ENCODE measurements at places on chromosomes 2 and 18.

DNA sequence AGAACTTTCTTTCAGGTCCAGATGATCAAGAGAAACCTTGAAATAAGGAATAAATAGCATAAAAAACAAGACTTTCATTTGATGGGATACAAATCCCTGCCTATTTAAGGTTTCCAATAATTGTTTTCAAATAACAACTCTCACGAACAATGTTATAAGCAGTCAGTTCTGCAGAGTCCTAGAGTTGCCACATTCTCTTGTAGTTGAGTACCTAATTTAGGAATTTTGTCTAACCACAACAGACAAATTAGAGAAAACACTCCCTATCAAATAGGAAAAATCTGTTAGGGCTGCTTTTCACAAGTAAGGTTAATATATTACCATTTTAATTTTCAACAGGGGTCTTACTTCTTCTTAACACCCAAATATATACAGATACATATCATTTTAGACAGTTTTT is 130.1 kb upstream of the CDH20 start:
- DNase-seq = no peak

DNA sequence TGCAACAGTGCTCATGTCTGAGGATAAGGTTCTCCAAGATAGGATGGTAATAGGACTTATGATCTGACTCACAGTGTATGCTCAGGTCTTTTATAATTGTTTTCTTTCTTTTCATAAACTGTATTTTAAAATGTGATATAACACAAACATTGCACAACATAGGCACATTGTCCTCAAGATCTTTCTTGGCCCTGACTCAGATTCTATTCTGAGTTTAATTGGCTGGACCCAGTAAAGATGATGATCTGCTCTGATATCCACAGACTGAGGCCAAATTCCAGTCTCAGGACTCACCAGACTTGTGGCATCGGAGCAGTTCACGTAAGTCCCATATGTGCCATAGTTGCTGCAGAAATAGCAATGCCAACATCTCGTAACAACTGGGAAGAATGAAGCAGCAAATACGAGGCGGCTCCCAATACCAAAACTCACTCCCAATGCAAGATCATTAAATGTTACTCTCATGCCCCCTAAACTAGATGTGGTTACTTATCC is 448.9 kb upstream of the SLC14A2 start:
- DNase-seq = no peak

GRCh38 chr18:48589797-48590519 is 51.1 kb downstream of the CTIF start:
- no peak for DNase-seq

GRCh38 chr2:200862532-200863000 is 1.9 kb downstream of the CLK1 start:
- peak; percentile 47 for DNase-seq

DNA sequence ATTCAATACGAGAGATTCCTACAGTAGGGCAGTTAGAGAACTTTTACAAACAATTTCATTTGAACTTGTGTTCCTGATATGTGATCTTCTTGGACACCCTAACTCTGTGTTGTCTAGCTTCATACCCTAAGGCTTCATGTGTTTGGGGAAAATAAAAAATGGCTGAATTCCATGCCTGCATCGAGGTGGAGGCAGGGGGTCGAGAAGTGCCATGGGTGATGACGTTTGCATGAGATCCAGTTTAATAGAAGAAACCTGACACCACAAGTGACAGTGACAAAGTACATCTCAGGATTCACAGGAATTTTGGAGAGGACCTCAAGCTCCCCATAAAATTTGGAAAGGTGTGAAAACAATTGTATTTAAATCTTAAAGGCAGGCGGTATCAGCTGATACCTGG is 169.2 kb upstream of the NABP1 start:
- no peak for DNase-seq

DNA sequence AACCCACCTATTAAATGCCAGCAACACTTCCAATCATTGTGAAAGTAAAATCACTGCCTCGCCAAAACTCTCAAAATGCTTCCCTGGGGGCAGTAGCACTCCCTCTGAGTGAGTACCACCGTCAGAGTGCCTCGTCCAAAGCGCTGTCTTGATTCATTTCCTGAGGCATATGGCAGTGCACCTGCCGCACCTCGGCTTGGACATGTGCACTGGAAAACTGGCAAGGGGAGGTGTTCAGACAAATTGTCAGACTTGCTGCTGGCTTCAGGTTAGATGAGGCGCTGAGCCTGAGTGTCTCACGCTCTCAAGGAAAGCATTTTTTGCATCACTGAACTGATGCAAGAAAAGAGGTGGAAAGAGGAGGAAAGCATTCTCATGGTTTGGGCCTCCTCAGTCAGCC is 132.8 kb downstream of the ATL2 start:
- peak; percentile 83 for DNase-seq

- no peak for DNase-seq
These were observed 93.8 kb downstream of the ARL4C start for GRCh38 chr2:234403074-234403473.

- DNase-seq = no peak
These were observed 349.8 kb downstream of the LPIN1 start for GRCh38 chr2:12096051-12096787.

DNA sequence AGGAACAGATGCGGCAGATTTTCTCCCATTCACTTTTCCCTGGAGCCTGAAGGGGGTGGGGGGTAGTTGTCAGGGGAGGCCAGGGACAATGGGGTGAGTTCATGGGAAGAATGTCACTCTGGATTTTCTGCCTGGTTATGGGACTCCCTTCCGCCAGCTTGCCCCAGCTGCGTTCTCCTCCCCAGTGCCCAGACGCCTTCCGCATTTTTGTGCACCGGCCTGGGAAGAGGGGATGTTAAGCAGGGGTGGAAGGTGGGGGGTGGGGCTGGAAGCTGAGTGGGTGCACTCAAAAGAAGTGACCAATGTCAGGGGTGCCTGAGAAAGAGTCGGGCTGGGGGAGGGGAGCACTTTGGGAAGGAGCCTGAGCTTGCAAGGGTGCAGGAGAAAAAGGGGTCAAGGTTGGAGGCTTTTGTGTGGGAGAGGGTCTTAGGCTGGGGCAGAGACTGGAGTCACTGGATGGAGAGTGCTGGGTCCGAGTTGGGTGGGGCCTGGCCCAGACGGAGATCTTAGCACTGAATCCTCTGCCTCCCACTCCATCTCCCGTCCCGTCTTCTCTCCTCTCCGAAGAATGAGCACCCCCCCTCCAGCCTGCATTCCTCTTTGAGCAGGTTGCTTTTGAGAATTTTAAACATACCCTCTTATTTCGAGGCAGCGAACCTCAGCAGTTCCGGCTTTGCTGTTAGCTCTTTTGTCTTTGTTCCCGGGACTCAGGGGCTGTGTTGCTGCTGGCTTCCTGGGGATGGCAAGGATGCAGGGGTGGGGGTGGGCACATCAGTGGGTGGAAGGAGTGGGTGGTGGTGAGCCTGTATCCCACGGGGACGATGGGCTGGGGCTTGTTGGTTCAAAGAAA is 2.7 kb downstream of the IGFBP2 start:
- no peak for DNase-seq

GRCh38 chr2:46298522-46299353 is 1.5 kb downstream of the EPAS1 start:
- DNase-seq = peak; percentile 13

- peak; percentile 16 for DNase-seq
These were observed 114.2 kb downstream of the FHOD3 start for GRCh38 chr18:36411745-36412168.

- DNase-seq = peak; percentile 5
These were observed 23.2 kb downstream of the ACOXL start for GRCh38 chr2:110755491-110756078.

DNA sequence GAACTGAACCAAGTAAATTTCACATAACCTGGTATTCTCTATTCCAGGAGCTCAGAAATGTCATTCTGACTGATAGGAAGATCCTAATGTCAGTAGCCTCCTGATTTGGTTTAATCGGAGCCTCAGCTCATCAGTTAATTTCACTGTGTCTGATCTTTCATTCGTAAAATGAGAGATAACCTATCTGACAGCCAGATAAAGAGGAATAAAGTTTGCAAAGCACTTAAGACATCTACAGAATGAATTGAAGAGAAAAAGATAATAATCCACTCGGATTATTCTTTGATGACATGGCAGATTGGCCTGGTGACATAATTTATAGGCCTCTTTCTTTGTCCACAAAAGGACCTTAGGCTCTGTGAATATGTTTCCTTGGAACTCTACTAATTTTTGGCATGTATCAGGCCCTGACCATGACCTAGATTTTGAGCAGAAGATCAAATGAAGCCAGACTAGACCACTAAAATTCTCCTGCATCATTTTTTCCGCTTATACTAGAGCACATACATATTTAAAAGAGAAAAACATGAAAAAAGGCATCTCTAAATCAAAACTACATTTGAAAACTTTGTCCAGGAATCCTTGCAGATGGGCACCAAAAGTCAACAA is 312.4 kb downstream of the MTX2 start:
- no peak for DNase-seq

- no peak for DNase-seq
These were observed 12.9 kb upstream of the TXNDC2 start for GRCh38 chr18:9872823-9873222.

DNA sequence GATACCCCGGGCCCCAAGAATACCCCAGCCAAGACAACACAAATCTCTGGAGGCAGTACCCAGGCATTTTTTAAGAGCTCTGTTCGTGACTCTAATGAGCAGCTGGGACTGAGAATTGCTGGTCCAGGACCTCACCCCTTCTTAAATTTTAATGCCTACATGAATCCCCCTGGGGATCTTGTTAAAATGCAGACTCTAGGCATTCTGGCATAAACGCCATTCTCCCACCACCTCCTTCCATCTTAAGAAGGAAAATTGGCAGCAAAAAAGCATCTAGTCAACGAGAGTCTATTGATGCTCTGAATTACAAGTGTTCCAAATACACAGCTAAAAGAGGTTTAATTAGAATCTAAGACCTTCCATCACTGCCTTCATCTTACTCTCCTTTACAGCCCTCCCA is 5.0 kb downstream of the CHST10 start:
- no peak for DNase-seq

DNA sequence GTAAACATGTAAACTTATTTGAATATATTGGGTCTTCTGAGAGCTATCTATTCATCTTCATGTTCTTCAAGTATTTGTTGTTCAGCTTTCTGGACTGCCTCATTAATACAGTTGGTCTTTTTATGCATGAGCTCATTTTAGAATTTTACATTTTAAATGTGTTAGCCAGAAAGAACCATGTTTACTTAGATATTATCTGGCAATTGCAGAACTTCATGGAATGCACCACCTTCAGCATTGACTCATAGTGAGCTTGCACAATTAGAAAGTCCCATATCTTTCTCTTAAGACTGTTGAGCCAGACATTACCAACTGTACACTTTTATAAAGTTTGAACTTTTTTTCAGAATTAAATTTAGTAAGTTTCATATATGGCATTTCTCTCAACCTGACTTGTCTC is 536.7 kb downstream of the RIT2 start:
- peak; percentile 57 for DNase-seq

DNA sequence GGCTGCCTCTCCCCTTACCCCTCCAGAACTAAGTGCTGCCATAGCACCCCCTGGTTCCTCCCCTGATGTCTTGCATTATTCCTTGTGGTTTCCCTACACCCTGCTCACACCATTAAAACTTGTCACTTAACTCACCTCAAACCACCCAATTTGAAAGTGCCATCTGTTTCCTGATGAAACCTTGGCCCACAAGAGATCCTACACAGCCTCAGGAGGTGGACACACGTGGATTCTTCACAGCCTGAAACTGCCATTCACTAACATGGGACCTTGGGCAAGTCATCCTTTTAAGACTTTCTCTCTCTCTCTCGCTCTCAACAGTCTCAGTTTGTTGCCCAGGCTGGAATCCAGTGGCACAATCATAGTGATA is 27.5 kb upstream of the FAM124B start:
- no peak for DNase-seq

Data from cerebellar cortex (tissue), 1 donor.